ENCODE measurements at places on chromosomes 5 and 9. TPM values are rescaled to one million over a fixed set of nuclear protein-coding genes. Genes with fewer than 3 reads are reported as not detected.

GRCh38 chr9:72332351-72332750, 32.7 kb downstream of the ZFAND5 start:
- no peak for DNase-seq

- no peak for DNase-seq
Measured at GRCh38 chr5:79191457-79191856, 44.5 kb upstream of the JMY start.

- peak; percentile 4 for DNase-seq
Measured at GRCh38 chr5:132497488-132497997, 7.0 kb upstream of the IRF1 start.

GRCh38 chr5:9401786-9402472, 143.9 kb downstream of the SEMA5A start:
- DNase-seq: no peak

DNA sequence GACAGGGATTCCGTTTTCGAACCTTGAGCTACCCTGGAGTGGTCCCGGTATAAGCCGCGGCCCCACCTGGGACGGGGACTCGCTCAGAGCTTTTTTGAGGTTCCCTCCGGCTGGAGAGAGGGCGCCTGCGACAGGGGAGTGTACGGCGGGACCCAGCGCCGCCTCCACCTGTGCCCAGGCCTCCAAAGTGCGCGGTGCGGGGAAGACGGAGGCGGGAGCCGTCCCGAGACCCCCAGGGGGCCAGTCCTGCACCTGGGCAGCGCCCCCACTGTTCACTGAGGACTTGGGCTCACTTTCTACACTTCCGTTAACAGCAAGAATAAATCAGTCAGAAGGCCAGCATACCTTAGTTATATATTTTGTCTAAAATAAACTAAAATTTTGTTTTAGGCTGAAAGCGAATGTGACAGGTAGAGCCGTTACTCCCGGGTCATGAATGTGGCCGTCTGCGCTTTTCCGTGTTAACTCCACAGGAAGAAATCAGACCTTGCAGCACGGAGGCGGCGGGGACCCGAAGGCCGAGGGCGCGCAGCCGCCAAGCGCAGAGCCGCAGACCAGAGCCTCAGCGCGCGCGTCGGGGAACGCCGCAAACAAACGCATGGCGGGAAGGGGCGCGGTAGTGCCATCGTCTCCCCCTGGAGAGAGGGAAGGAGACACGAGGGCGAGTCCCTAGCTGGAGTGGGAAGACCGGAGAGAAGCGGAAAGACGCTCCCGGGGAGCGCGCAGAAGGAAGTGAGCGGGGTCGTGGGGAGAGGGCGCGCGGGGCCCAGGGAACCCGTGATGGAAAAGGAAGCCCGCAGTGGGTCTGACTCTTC, 14.1 kb downstream of the TRIM7 start:
- peak; percentile 63 for DNase-seq

- no peak for DNase-seq
Measured at GRCh38 chr9:81756561-81756960, 67.2 kb upstream of the TLE1 start.

- no peak for DNase-seq
Measured at GRCh38 chr5:78546276-78546996, 102.1 kb downstream of the LHFPL2 start.

DNA sequence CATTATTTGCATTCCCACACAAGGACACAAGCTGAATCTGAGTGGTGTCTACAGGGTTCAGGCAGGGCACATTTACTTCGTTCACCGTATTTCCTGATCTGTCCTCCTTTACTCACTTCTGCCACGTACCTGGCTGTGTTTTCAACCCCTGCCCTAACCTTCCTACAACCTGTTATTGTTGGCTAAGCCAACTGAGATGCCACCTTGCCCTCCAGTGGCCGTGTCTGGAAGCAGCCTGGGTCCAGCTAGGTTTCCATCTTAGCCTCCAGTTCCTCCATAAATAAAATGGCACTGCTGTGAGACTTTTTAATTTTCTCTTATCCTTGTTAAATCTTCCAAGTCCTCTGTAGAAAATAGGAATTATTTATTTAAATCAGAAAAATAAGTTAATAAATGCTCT, 64.8 kb downstream of the ATP10B start:
- DNase-seq: no peak

GRCh38 chr9:134395737-134396257, 69.5 kb downstream of the RXRA start:
- DNase-seq: no peak

DNA sequence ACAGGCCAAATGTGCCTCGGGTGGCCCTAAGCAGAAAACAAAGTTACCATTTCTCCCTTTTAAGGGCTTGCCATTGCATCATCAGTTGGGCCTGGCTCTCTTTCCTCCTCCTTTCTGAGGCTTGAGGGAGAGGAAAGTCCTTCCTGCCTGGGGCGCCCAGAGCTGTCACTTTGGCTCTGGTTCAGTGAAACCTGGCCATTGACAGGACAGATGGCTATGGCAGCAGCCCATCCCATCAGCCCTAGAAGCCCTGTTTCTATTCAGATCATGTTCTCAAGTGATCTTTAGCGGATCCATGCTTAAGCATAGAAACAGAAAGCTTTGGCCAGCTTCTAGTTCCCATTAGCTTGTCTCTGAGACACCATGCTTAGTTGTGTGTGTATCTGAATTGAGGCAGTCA, 293.4 kb downstream of the YTHDC2 start:
- no peak for DNase-seq

GRCh38 chr5:14880688-14881087, 9.1 kb upstream of the ANKH start:
- no peak for DNase-seq

DNA sequence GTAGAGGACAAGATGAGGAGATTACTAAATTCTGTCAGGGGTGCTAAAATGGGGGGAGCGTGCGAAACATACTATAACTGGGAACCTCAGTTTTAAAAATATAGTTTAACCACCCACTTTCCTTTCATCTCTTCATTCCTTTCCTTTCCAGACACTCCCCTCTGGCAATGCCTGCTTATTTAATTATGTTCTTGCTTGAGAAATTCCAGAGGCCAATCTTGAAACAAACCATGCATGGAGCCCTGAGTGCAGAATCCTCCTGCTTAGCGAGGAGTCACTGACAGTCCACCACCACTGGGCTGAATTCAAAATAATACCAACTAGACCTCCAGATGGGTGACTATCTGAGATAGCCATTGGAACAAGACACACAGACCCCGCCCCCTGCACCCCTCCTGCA, 29.7 kb upstream of the C9orf72 start:
- no peak for DNase-seq

DNA sequence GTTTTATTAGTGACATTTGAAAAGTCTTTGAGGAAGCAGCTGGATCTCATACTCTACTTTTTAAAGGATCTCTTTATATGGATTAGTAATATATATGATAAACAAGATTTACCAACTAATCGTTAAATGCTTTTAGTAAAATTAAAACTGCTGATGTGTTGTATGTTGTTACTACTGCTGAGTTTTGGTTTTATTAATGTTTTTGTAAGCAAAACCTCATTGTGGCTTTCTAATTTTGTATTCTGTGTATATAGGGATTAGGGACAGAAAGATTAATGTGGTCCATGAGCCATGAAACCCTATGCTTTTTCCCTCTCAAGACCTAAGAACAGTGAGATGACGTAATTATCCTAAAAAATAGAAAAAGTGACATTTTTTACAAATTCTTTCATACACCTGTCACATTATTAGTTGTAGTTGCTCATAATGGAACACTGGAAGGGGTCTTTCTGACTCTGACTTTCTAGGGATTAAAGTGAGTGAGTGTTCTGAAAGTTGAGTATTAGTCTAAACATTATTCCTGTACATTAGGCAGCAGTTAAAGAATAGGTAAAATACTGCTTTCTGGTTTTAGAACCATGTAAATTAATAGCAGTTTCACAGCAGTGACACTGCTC, 85.9 kb downstream of the SLC12A2 start:
- DNase-seq: no peak

DNA sequence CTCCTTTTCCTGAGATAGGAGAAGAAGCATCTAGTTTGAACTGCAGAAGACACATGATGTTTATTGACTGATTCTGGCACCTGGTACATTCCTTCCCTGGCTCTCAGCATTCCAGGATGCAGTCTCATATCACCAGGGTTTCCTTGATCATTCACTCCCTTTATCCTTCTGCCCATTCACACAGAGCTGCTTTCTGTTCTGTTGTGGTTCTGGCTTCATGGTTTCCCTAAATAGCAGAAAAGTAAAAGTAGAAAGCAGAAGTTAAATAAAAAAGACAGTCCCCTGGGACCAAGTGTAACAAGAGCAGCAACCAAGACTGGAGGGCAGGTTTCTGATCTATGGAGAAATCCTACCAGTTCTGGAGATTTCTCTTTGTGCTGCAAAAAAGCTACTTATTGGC, 3.2 kb downstream of the IFNA8 start:
- no peak for DNase-seq

- DNase-seq: no peak
Measured at GRCh38 chr5:36763454-36763853, 113.1 kb upstream of the NIPBL start.

- no peak for DNase-seq
Measured at GRCh38 chr5:156460471-156460870, 133.5 kb downstream of the SGCD start.

DNA sequence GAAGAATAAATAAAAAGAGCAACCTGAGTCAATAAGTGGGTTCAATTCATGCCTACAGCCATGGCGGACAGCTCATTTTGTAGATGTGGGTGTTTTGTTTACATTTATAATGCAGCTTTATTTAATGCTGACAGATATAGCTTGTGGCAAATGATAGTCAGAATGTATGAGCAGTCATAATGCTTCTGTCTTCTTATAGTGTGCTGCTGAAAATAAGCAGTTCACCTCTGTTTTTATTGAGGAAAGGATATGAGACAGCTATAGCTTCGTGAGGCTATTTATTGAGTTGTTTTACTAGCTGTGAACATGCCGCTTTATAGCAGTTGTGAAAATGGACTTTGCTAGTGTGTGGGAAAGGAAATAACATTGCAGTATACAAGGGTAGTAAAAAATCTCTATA, 147.4 kb downstream of the PBX3 start:
- DNase-seq: no peak

DNA sequence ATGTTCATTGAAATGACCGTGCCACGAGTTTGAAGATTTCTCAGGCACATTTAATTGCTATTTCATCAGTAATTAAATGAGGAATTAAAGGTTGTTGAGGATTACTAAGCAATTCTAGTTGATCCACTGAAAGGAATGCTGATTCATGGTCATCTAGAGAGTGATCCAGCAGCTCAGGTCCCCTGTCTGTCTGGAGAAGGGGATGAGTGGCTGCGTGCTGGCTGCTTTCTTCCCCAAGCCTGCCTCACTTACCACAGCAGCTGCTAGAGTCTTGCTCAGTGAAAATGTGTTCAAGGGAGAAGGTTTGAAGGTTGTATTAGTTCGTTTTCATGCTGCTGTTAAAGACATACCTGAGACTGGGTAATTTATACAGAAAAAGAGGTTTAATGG, 7.8 kb upstream of the TGFBI start:
- DNase-seq: no peak

- DNase-seq: no peak
Measured at GRCh38 chr9:109806506-109807115, 26.6 kb downstream of the PALM2AKAP2 start.

- no peak for DNase-seq
Measured at GRCh38 chr9:100937382-100937781, 91.1 kb upstream of the PLPPR1 start.

DNA sequence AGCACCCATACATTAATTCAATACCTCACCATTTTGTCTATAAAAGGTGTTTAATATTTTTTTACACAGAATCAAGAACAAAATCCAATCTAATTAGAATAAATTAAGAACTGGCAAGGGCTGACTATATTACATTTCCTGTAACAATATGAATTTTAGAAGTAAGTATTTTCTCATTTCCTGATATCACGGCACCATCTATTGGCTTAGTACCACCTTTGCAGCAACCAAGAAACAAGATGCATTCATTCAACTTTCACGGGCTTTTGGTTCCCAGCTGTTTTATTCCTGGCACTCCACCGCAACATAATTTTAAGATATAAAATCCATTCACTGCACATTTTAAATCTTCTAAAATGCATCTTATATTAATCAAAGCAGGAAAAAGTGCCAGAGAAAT, 20.6 kb downstream of the PSMB7 start:
- DNase-seq: no peak

DNA sequence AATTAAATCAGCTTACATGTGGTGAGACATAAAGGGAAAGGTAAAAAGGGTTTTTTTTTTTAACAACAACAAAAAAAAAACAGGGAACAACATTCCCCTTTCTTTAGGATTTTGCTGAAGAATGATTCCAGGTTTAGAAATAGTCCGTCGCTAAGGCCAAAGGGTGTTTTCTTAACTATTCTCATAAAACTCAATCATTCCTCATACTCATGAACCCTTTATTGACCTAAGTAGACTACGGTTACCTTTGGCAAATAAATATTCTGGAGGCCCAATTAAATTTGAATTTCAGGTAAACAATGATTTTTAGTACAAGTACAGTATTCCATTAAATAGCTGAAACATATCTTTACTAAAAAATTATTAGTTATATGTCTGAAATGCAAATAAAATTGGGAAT, 55.6 kb upstream of the CCNG1 start:
- DNase-seq: no peak

- DNase-seq: no peak
Measured at GRCh38 chr9:7387840-7388239, 411.7 kb downstream of the DMAC1 start.

DNA sequence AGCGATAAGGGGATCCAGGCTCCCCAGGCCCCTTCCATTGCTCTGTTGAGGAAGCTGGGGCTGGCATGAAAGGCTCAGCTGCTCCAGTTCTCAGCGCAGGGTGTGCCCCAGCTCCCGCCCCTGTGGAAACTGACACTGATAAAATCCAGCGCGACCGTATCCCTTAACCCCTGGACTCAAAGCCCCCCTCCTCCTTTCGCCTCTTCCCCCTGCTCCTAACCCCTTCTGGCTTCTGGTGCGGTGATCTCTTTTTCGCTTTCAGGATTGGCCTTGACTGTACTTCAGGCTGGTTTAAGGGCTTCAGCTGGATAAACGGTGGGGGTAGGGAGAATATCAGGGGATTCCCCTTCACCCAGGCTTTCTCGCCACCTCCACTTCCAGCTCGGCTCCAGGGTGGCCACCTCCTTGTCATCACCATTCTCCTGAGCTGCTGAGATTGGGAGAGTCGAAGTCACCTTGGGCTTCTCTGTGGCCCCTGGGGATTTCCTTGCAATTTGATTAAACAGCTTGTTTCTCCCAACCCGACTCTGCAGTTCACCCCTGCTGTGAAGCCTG, 843 bp downstream of the BSPRY start:
- peak; percentile 42 for DNase-seq

- DNase-seq: no peak
Measured at GRCh38 chr5:159424123-159424522, 93.8 kb upstream of the IL12B start.

DNA sequence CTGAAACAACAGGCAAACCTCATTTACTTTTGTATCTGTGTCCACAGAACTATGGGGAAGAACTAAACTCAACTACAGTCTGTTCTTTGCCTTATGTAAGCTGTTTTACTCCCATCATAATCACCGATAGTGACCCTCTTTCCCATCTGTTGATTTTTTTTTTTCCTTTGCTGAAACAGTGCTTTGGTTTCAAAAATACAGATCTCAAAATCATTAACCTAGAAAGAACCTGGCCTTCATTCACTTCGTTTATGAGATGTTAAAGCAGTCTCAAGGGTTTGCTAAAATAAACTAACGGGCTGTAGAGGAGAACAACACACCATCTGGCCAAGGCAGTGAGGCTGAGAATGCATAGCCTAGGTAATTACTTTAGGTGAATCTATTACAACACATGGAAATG, 706.6 kb upstream of the ZNF608 start:
- DNase-seq: no peak

Gene PCDHGA7
- not detected for total RNA-seq

Gene CHSY3
- not detected for total RNA-seq

Gene AFAP1L1
- 0.94 TPM for total RNA-seq

Gene DND1
- 2.7 TPM for total RNA-seq

Gene KCNMB1
- total RNA-seq: not detected

Gene CCDC127
- 5.3 TPM for total RNA-seq
